BJ (cell line): ENCODE measurements at places on chromosomes 11 and 22. TPM values are rescaled to one million over a fixed set of nuclear protein-coding genes. Genes with fewer than 3 reads are reported as not detected.

The ANO1 gene
- polyA plus RNA-seq, result 0.10 TPM in 1 of 2 replicates, not detected in the other

The TEX12 gene
- polyA plus RNA-seq, result not detected in 2 replicates

DNA sequence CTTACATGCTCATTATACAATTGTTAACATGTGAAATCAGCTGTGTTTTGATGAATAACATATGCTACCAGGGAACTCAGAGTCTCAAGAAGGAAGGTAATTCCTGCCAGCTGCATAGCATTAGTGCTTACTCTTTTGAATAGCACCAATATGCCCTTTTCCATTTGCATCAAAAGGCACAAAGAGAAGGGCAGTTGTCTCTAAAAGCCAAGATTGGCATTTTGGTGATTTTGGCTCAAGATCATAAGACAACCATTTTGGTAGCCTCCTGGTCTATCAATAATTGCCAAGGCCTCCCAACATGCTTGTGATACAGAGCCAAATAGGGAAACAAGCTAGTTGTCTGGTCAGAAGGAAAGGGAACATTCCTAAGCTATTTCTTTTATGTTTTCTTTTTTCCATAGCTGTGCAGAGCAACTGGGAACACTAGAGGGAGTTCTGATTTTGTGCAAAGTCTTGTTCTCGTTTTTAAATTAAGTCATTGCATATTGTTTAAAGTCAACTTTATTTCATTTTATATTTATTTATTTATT is 416.7 kb upstream of the CHORDC1 start:
- no peak for DNase-seq

GRCh38 chr11:134559602-134559962 is 147.5 kb upstream of the B3GAT1 start:
- DNase-seq, result no peak

DNA sequence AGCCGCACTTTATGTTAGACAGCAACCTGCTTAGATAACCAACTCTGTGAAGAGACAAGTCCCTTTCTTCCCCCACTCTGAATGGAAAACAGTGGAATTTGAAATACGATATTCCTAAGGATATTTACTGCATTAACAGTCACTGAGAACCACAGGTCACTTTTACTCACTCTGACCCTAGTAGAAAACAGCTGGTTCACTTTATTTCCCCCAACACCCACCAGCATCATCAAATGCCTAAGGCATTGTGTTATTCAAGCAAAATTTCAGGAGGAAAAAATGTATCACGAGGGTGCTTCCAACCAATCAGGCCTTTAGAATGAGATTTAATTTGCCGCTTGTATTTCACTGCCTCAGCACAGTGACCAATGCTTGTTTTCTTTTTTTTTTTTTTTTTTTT is 1134.1 kb upstream of the CCDC90B start:
- no peak for DNase-seq

GRCh38 chr11:14656536-14657457 is 13.2 kb downstream of the PDE3B start:
- DNase-seq, result no peak

- no peak for DNase-seq
Measured at GRCh38 chr11:6855971-6856541, 6.8 kb upstream of the OR10A2 start.

The KDM4D gene
- polyA plus RNA-seq, result 0.97 and 1.1 TPM in 2 replicates

The CABP4 gene
- not detected in 2 replicates for polyA plus RNA-seq

DNA sequence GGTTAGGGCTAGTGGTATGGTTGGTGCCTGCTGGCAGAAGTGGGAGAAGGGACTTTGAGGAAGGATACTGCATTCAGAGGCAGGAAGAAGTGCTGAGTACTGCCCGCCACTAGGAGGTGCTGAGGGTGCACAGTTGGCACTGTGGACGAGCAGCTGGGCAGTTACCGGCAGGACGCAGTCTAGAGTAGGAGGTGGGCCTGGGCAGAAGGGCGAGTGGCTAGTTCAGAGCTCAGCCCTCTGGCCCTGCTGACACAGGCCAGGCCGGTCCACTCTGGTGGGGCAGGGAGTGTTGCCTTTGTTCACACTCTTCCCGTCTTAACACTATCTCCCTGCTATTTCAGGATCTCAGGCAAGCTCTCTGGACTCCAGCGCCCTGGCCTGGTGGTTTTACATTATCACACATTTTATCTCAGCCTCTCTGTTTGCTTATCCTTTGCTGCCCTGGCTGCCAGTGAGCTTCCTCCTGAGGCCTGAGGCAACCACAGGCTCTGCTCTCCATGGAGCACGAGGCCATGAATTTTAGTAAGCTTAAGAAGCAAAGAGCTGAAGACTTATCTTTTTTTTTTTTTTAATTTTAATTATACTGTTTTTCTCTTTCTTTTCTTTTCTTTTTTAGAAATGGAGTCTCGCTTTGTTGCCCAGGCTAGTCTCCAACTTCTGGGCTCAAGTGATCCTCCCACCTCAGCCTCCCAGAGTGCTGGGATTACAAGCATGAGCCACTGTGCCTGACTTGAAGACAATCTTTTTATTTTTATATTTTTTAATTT is 26.9 kb downstream of the SNAP29 start:
- DNase-seq, result peak; percentile 12

The CARNS1 gene
- polyA plus RNA-seq, result 0.07 and 0.12 TPM in 2 replicates

DNA sequence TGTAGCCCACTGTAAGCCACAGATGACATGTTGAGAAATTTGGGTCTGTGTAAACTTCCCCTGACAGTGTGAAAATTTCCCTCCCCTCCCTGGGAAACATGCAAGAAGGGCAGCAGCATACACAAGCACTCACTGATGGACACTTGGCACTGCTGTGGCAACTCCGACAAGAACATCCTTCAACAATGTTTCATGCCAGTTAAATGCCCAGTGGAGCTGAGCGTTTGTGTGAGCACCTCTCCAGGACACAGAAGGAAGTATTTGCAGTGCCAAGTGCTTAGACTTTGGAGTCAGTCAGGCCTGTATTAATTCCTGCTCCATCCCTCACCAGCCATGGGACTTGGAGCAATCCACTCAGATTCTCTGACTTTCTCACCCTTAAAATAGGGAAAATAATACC is 17.7 kb downstream of the C11orf87 start:
- DNase-seq, result no peak

- DNase-seq, result no peak
Measured at GRCh38 chr11:1205121-1205986, 17.5 kb upstream of the MUC5B start.

GRCh38 chr22:37529652-37530345 is 10.6 kb upstream of the CARD10 start:
- no peak for DNase-seq

The SFI1 gene
- 5.0 and 7.1 TPM in 2 replicates for polyA plus RNA-seq

- DNase-seq, result no peak
Measured at GRCh38 chr22:47042116-47042825, 279.8 kb downstream of the TBC1D22A start.

The SERHL2 gene
- 6.1 and 6.6 TPM in 2 replicates for polyA plus RNA-seq

- no peak for DNase-seq
Measured at GRCh38 chr11:130216591-130217132, 57.1 kb downstream of the ST14 start.

GRCh38 chr11:70467201-70468085 is 69.1 kb downstream of the CTTN start:
- no peak for DNase-seq

The ROM1 gene
- 2.1 and 2.2 TPM in 2 replicates for polyA plus RNA-seq

GRCh38 chr11:29095821-29096220 is 921.0 kb downstream of the KCNA4 start:
- no peak for DNase-seq

GRCh38 chr11:134032043-134032442 is 36.8 kb upstream of the JAM3 start:
- DNase-seq, result no peak

The PANX2 gene
- polyA plus RNA-seq, result 0.92 and 1.4 TPM in 2 replicates

The DEUP1 gene
- not detected in 2 replicates for polyA plus RNA-seq

- DNase-seq, result no peak
Measured at GRCh38 chr11:112044961-112045360, 19.8 kb downstream of the DLAT start.

- DNase-seq, result no peak
Measured at GRCh38 chr22:39263626-39264348, 19.0 kb upstream of the PDGFB start.

DNA sequence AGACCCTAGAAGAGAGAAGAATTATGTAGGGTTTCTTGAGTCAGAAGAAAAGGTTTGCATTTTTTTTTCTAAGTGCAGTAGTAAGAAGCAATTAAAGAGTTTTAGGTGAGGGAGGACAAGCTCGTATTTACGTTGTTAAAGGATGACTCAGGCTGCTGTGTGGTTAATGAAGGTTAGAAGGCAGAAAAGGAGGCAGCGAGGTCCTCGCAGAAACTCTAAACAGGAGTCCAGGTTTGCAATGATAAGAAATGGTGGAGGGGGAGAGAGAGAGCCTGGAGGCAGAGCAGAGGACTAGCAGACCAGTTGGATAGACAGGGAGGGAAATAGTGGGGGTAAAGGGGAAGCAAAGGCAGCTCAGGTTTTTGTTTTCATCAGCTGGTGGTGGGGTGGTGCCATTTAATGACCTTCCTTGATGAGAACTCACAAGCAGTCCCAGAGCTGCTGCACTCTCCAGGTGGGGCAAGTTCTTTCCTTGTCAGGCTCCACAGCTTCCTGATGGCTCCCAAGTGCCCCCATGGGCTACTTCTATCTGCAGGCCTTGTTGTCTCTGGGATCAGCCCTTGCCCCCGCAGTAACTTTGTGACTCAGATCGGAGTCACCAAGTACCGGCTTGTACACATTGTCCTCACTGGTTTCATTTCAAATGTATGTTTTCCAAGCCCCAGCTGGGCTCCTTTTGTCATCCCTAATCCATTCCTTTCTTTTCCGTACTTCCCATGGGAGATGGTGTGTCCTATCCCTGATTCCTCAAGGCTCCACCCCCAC is 8.3 kb upstream of the INSC start:
- DNase-seq, result no peak

DNA sequence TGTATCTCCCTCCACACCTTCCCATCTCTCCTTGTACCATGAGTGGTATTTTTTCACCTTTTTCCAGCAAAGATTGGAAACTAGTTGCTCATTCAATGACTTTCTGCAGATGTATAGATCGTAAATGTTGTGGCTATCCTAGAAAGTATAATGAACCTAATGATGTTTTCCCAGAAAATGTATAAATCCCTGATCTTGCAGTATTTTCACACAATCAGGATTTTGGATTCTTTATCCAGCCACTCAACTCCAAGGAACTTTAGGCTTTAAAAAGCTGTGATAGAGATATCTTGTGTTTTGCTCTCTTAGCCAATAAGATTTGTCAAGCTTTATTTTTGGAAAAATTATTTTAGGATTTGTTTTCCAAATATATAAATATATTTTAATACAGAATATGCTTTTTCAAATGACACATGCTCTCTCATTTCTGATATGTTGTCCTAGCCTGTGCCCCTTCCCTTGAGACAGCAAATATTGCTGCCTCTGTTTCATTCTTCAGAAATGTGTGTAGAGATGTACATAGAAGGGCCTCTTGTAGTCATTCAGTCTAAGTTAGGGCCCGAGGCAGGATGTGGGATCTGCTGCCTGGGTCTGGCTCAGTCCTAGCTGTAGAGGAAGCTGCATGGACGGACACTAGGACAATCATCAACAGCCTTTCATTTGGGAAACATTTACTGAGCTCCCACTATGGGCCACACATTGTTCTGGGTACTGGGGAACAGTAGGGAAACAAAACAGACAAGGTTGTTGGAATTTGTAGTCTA is 62.4 kb downstream of the NAV2 start:
- no peak for DNase-seq

The FGF4 gene
- not detected in 2 replicates for polyA plus RNA-seq

The HBB gene
- polyA plus RNA-seq, result not detected in 2 replicates

DNA sequence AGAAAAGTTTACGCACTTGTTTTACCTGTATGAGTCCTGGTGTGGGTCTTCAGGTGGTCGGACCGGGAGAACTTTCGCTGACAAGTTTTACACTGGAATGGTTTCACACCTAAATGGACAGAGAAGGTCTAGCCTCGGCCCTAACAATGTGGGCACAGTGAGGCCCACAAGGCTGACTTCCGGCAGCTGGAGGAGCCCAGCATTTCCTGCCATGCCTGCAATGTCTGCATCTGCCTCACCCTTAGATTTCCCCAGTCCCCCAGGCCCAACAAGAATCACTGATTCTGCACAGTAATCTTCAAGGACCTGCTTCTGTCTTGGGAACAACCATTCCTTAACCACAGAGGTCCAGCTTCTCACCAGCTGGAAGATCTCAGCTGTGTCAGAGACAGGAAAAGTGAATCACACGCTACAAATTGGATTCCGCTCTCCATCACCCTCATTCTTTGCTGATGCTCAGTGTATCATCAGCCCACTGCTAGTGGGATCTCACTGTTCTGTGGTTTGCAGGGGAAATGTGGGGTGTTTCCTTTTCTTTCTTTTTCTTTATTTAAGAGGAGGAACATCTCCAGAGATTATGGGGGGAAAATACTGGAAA is 43.3 kb downstream of the WT1 start:
- DNase-seq, result no peak

DNA sequence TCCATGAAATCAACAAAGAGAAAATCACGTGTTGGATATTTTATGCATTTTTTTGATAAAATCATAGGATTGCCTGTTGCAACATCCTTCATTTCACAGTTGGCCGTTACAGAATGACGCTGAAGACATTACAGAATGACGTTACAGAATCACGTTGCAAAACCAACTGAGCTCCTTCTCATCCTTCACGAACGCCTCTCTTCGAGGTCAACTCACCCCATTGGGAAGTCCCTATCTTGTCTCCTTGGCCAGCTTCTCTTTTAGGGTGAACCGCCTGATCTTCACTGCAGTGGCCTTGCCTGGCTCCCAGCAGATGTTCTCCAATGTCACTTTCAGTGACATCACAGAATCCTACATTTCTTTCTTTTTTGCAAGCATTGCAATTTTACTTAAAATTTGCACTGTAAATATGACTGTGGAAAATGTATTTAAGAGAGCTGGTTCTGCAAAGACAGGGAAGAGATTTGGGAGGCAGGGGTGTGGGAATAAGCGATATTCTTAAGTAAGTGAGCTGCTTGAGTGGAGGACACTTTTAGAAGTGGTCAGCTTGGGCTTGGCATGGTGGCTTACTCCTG is 5.1 kb downstream of the KRTAP5-7 start:
- no peak for DNase-seq

- no peak for DNase-seq
Measured at GRCh38 chr11:60169264-60169915, 13.5 kb downstream of the MS4A6A start.

The TRIM34 gene
- 6.6 and 11.0 TPM in 2 replicates for polyA plus RNA-seq

DNA sequence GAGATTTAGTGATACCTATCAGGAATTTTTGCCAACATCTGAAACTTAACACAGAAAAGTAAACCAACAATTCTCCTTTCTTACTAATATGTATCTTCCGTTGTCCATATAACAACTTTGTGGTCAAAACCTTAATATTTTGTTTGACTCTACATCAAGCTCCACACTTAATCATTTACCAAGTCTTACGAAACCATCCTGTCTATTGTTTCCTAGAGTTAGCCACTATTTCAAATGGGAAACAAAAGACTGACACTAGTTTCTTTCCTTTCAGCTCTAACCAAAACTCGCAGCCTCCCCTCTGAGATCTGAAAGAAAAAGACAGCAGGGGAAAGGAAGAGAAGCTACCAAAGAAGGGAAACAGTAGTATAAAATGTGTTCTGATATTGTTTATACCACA is 26.5 kb upstream of the PRDM10 start:
- DNase-seq, result no peak

The ARL14EP gene
- polyA plus RNA-seq, result 11.6 and 29.1 TPM in 2 replicates

- no peak for DNase-seq
Measured at GRCh38 chr22:35656284-35656752, 8.1 kb downstream of the APOL6 start.
